ENCODE measurements at places on chromosomes 16 and 17. TPM values are rescaled to one million over a fixed set of nuclear protein-coding genes. Genes with fewer than 3 reads are reported as not detected.

DNA sequence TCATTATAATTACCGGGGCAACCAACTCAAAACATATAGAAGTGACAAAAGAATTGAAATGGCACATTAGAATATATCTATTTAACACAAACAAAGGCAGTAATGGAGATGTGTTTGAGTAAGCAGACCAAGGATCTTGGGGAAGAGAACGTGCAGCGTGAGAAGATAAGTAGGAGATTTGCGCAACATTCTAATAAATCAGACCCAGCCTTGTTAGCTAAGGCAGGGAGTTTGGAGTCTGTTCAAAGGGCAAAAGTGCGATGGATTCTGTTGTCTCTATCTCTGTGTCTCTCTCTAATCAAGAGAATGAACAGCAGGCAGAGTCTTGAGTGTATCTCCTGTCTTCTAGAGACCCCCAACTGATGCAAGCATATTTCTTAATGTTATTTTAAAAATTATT lies 55.0 kb upstream of the FA2H start:
- no peak for DNase-seq

DNA sequence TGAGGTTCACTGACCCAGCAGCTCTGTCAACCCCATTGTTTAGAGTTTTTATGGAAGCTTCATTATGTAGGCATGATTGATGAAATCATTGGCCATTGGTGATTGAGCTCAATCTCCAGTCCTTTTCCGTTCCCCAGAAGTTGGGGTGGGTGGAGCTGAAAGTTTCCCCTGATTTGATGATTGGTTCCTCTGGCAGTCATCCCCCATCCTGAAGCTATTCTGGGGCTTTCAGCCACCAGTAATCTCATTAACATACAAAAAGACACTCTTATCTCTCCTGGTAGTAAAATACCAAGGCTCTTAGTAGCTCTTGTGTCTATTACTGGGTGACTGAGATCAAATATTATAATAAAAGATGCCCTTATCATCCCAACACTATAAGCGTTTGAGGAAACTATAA lies 67.1 kb downstream of the TANC2 start:
- no peak for DNase-seq

The KRTAP1-5 gene
- not detected for total RNA-seq

The SSTR5 gene
- total RNA-seq, result not detected

GRCh38 chr17:51375771-51376170 lies 115.4 kb downstream of the UTP18 start:
- no peak for DNase-seq

Data from body of pancreas (tissue), 4 donors.